Amniotic stem cell (primary cell): ENCODE measurements at places on chromosomes 2 and 18.

DNA sequence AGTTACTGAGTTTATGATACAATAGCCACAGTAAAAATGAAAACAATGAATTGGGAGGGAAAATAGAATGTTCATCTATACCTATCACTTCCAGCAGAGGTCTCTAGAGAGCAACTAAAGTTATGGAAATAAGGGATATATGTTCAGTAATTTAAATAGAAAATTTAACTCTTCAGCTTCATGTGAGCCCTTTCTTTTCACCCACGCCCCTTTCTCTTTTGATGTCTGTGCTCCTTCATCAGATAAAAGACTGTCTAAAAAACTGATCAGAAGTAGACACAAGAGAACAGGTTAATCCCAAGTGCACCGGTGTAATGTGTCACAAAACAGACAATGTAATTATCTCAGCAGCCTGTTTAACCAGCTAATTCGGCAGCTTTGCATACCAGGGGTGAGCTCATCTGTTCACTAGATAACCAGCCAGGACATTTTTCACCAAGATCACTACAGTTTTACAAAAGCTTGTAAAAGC, 238.5 kb upstream of the ERBB4 start:
- no peak for DNase-seq

DNA sequence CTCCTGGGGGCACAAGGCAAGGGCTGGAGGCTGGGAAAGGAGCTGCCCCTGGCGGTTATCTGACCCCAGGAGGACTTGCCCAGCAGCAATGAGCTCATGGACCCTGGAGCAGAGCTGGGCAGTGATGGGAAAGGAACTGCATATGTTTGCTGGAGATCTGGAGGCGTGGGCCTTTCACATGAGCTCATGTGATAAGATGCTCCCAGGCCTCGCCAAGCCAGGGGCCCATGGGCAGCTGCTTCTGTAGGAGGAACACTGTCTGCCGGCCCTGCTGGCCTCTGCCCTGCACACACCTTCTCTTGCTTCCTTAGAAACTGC, 9.0 kb upstream of the NPPC start:
- no peak for DNase-seq

DNA sequence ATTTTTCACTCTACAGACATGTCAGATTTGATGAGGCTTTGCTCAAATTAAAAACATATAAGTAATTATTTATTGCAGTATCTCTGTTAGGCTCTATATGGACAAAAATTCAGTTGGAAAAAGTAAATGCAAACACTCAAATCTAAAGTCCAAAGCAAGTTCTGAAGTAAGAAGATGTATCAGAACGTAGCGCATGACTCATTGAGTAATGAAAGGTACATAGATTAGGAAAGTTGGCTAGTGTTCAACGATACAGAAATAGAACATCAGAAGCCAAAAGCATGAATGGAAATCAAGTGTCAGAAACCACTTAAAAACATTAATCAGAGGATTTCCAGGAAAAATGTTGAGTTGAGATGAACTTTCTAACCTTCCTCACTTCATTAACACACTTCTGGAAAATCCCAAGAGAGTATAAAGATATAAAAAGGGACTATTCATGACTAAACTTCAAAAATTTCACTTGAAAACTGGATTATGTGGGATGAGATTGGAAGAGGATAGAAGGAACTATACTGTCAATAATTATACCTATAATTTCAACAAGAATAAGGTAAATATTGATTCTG, 494.1 kb downstream of the LRRTM4 start:
- no peak for DNase-seq

DNA sequence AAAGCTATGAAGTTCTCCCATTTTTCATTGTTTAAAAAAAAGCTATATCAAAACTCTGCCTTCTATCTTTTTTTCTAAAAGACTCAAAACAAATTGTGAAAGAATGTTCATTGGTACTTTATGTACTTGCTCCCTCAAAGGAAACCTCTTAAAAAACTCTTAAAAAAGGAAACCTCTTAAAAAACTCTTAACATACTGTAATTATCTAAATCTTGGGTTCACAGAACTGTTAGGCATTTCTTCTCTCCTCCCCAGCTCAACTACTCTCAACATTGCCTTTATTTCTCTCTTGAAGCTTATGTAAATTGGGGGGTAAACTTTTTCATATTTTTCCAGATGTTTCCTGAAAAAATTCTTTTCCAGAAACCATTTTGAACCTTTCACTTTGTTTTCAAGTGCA, 330.5 kb upstream of the SLC39A10 start:
- no peak for DNase-seq

- DNase-seq = no peak
Observed at GRCh38 chr2:66649006-66649405, 214.1 kb downstream of the MEIS1 start.

GRCh38 chr18:51194604-51195003, 2.9 kb downstream of the MEX3C start:
- no peak for DNase-seq

- DNase-seq = no peak
Observed at GRCh38 chr18:28574175-28574574, 397.2 kb upstream of the CDH2 start.

DNA sequence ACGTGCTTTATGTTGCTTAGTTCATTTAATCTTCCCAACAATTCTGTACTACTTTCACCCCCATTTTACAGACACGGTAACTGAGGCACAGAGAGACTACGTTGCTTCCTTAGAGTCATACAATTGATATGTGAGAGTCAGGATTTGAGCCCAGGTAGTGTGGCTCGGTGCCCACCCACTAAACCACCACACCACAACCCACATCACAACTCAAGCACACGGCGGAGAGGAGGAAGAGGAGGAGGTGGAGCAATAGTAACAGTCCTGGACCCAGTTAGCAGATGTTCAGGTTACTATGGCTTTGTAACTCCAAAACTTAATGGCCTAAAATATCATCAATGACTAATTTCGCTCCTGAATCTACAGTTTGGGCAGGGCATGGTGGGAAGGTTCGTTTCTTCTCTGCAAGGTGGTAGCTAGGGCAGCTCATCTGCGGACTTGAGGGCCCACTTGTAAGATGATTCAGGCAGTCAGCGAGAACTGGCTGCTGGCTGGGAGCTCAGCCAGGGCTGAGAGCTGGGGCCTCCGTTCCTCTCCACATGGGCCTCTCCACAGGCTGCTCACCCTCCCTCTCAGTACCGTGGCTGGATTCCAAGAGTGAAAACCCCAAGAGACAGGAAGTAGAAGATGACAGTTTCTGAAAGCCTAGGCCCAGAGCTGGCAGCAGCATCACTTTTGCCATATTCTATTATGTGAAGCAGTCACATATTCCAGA, 167.1 kb downstream of the ZFP36L2 start:
- peak; percentile 75 for DNase-seq

GRCh38 chr18:48032876-48033789, 102.7 kb upstream of the SMAD2 start:
- DNase-seq = no peak

DNA sequence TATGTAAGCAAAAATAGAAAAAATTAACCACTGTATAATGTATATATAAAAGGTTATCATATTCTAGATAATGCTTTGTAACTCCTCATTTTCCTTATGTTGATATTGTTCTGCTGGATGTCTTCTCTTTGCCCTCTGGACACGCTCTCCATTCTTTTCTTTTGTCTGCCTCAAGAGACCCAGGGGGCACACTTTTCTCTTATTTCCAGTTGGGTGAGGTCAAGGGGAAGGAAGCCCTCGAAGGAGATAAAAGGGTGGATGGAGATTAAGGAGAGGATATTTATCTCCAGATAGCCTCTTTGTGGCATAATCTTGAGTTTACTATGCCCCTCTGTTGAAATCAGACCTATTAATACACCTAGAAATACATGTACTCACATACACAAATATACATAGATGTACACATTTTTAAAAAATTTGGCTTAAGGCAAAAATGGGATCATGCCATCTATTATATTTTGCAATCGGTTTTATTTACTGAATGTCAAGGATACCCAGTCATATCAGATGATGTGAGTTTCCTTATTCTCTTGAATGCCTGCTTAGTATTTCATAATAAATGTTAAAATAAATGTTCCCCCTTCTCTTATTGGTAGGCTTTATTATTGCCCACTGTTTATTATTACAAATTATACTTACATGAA, 65.3 kb downstream of the LCLAT1 start:
- no peak for DNase-seq

GRCh38 chr2:112728378-112729175, 7.8 kb downstream of the NT5DC4 start:
- DNase-seq = no peak

DNA sequence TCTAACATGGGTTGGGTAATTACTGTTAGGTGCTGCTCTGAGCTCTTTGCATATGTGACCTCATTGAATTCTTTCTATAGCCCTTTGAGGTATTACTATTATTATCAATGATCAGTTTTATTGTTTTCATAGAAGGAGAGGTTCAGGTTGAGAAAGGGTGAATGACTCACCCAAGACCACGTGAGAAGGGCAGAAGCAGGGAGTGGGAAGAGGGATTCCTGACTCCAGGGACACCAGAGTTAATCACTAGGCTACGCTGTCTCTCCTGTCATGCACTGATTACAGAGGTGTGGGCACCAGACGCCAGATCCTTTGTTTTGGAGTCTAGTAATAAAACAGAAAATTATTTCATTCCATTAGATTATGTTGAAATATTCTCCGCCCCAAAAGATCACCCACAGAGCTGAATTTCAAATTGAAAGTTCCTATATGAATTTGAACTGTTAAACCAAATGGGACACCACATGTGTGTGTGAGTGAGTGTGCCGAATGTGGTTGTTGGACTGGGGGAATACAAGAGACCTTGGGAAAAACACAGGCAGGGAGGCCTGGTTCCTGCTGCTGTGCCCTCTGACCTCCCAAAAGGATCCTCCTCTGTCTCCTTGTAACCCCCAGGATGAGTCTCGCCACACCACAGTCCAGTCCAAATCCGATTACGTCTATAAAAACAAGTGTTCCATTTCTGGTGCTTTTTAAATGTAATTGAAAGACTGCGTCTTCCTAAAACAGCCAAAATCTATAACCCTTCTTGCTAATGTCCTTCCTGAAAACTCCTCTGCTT, 215.4 kb downstream of the ZNF521 start:
- DNase-seq = no peak

DNA sequence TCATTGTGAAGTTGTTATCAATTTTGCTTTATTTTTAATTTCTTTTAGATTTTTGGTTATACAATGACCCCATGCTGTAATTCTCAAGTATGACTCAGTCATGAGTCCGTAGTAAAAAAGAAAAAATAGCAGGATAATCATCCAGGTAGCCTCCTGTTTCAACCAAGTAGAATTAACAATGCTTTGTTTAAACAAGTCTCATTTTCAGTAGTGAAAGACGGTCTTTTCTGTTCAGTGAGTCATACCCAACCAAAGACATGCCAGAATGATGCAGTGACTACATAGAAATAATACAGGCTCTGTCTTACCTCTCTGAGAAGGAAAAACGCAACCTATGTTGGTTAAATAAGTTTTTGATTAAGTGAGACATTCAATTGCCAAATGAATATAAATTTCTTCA, 67.8 kb upstream of the DSC1 start:
- DNase-seq = no peak
